ENCODE measurements at places on chromosomes 2 and 18. TPM values are rescaled to one million over a fixed set of nuclear protein-coding genes. Genes with fewer than 3 reads are reported as not detected.

DNA sequence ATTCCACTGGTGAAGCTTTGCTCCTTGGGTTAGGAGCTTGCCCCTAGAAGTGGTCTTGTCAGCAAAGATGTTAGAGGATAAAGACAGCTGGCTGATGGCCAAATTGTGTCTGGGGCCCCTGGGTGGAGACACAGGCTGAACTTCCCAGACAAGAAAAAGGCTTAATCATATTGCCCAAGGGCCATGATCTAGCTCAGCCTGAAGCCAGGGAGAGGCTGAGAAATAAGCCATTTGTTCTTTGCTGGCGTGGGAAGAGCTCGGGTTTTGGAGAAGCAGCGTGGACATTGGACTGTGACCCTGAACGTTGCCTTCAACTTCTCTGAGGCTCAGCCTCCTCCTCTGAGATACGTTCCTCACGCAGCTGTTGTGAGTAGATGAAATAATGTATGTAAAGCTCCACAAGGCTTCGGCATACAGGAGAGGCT, 153.0 kb downstream of the ZFP36L2 start:
- DNase-seq: peak; percentile 91

DNA sequence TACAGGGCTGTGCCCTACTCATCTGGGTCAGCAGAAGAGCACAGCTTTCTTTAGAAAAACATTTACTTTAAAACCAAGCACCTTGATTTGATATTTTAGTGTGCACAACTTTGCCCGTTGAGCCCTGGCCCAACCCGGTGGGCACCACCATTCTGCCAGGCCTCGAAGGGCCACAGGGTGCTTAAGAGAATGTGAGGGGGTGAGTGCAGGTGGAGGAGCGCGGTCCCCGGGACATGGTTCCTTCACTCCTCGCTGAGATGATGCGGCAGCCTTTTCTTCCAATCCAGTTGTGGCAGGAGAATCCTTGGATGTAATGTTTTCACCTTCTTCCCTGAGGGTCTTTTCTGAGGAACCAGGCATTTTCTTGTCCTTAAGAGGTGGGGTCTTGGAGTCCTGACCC, 119.0 kb downstream of the RPIA start:
- DNase-seq: no peak

- DNase-seq: no peak
Observed at GRCh38 chr2:102286041-102286440, 25.3 kb upstream of the IL1RL1 start.

GRCh38 chr18:76399613-76400391, 95.2 kb downstream of the ZNF516 start:
- DNase-seq: no peak

GRCh38 chr2:105936954-105937353, 192.2 kb downstream of the NCK2 start:
- no peak for DNase-seq

DNA sequence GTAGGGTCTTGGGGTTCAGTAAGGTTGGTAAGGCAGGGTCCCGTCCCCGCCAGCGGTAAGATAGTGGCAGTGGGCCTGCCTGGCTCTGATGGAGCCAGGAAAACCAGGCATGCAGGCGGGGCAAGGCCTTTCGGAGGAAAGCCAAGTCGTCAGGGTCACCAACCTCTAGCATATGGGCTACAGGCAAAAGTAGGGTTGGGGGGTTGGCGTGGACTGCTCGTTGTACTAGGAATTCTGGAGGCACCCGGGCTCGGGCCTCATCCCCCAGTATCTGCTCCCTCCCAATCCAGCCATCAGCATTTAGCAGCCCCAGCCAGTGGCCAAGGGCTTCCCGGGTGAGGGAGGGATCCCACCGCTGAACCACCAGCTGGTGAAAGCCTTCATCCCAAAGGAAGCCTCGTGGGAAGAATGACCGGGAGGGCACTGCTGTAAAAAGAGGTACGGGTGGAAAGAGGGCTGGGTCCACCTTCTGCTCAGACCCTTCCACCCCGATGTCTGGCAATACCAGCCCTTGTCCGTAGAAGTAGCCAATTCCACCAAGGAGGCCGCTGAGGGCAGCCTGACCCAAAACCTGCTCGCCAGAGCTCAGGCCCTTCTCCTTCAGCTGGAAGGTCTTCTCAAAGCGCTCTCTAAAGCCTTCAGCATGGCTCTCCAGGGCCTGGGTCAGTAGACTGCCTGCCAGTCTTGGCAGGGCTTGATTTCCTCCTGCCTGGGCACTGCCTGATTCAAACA, 3.0 kb downstream of the MOGS start:
- no peak for DNase-seq

DNA sequence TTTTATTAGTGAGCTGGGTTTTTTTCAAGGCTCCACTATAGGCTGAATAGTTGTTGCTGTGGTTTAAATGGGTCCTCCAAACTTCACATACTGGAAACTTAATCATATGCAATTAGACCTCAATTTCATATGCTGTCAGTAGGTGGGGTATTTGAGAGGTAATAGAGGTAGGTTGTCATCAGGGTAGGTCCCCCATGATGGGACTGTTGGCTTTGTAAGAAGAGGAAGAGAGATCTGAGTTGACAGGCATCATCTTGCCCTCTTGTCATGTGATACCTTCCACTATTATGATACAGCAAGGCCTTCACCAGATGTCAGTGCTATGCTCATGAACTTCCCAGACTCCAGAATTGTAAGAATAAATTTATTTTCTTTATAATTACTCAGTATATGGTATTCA, 819.4 kb downstream of the LRP1B start:
- DNase-seq: no peak

GRCh38 chr18:67639872-67640271, 123.4 kb upstream of the DSEL start:
- DNase-seq: no peak

DNA sequence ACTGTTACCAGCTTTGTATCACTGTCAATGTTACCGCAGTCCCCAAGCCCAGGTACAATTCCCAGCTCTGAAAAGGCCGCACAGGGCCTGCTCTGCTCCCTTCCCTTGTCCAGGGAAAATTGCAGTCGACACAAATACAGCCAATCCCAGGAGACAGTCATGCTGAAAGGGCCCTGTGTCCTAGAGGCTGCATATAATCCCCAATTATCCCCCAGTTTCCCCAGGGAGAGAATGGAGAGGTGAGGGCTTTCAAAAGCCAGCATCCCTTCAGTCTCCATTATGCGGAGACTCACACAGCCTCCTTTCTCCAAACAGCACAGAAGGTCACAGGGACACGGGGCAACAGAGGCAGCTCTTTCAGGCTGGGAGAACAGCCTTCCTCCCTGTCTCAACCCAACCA, 17.1 kb upstream of the CTIF start:
- DNase-seq: no peak

GRCh38 chr2:182018218-182018617, 32.6 kb downstream of the PPP1R1C start:
- no peak for DNase-seq

- no peak for DNase-seq
Observed at GRCh38 chr2:83113953-83114352, 1345.1 kb downstream of the SUCLG1 start.

- DNase-seq: no peak
Observed at GRCh38 chr18:66124394-66124793, 373.6 kb downstream of the CDH7 start.

- no peak for DNase-seq
Observed at GRCh38 chr2:133716166-133716565, 147.9 kb upstream of the NCKAP5 start.

- no peak for DNase-seq
Observed at GRCh38 chr2:238498691-238499295, 72.1 kb downstream of the ASB1 start.

DNA sequence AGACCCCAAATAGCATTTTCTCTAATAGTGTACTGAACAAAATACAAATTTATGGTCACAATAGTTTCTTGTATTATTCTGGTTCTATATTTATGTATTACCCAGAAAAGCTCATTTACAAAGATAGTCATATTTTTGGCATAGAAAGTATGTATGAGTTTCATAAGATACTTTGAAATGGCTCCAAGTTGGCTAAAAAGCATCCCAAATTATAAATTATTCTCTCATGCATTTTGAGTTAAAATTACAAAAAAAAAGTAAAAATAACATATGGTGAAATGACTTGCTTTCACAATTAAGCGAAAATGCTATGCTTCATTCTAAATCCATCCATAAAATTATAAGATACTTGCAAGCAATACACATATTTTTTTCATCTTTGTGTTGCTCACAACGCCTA, 530.7 kb downstream of the ZNF804A start:
- DNase-seq: no peak

DNA sequence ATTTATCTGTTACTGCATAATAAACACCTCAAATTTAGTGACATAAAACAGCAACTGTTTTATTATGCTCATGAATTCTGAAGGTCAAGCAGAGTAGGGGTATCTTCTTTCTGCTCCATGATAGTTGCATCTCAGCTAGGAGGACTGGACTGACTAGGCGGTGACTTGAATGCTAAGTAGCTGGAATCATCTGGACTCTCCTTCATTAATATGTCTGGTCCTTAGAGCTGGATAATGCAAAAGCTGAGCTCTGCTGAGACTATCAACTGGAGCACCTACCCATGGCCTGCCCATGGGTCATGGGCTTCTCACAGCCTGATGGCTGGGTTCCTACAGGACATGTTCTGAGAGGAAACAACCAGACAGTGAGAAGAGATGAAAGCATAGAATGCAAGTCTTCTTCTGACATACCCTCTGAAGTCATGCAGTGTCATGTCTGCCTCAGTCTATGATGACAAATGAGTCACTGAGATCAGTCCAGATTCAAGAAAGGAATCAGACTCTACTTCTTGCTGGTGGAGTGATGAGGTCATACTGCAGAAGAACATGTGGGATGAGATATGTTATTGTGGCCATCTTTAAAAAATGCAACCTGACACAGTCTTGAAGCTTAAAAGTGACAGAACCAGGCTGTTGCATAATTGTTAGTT, 174.2 kb upstream of the OSR1 start:
- DNase-seq: no peak

DNA sequence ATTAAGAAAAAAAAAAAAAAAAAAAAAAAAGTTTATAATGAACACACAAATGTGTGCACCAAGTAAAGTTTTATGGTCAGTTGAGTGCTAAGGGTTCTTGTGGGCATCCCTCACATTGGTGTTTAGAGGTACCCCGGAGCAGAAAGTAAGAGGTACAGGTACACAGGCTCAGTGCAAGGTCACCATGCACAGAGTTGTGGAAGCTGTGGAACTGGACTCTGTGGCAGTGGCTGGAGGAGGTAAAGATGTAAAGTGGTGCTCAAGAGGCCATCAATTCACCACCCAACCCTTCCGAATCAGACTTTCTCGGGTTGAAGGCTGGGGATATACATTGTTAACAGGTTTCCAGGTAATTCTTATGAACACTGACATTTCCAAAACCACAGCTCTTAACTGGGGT, 299.1 kb upstream of the STON1 start:
- no peak for DNase-seq

GRCh38 chr2:234240917-234241316, 190.4 kb downstream of the SPP2 start:
- peak; percentile 39 for DNase-seq

GRCh38 chr2:159202568-159203071, 83.9 kb downstream of the WDSUB1 start:
- DNase-seq: peak; percentile 62

GRCh38 chr2:15886231-15886630, 54.1 kb upstream of the MYCN start:
- DNase-seq: peak; percentile 62

DNA sequence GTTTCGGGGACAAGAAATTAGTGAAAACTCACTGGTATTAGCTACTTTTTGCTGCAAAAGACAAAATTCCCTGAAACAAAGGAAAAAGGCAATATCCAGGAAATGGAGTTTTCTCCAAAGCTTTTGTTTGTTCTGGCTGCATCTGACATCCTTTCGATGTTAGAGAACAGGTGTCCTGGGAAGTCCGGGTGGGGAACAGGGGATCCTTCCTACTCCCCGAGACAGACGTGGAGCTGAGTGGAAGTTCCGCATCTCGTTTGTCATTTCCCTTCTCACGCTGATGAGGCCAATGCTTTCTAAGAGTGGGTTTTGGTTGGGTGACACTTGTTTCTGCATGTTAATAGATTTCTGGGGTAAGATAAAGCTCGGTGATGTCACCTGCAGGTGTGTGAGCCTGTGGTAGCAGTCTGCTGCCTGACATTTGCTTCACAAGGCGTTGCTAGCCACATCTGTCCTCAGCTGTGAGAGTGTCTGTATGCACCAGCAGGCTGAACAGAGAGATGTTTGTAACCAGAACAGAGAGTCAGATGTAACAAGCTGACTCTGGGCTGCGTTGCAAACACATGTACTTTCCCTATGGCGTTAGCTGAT, 125.9 kb downstream of the ACOXL start:
- no peak for DNase-seq

DNA sequence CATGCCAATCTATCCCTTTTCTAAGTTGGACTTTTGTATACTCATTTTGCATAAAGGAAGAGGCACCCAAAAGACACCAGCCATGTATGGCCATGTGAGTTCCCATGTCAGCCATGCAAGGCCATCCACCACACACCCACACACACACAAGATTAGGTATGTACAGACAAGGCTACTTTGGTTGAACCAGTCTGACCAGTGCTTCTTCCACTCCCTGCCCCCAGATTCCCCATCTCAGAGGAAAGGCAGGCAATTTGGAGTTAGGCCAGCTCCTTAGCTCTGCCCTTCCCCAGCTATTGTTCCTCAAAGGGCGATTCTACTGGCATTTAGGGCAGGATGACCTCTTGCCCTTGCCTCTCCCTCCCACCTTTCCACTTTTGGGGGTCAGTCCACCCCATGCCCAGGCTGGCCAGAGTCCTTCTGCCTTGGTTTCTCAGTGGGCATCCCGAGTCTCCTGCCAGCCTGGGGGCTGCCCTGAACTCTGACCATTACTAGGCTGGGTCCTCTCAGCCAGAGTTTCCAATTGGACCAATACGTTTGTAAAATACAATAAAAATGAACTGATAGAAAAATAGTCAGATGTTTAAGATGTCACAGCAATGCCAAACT, 101.1 kb downstream of the ZBTB7C start:
- no peak for DNase-seq

DNA sequence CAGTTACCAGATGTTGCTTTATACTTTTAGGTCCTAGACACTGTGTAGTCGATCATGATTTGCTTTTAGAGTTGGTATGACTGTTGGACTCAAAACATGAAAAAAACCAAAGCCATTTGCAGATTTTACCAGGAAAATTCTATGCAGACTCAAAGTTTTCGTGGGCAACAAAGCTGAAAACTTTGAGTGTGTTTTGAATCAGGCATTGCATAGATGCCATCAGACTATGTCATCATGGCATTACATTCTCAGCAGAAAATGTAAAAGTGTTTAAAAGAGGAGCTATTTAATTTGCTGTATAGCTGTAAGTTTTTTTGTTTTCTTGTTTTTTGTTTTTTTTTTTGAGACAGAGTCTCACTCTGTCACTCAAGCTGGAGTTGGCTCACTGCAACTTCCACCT, 43.5 kb upstream of the ELAC1 start:
- no peak for DNase-seq

- DNase-seq: no peak
Observed at GRCh38 chr2:15642011-15642814, 50.5 kb downstream of the DDX1 start.

The MAP2 gene
- total RNA-seq: 63.3 TPM

The GCA gene
- total RNA-seq: 3.8 TPM

The MLPH gene
- not detected for total RNA-seq

The PLEKHA3 gene
- total RNA-seq: 15.1 TPM

The CERKL gene
- total RNA-seq: 0.05 TPM

The MGAT4A gene
- 0.08 TPM for total RNA-seq

The OTX1 gene
- total RNA-seq: 4.3 TPM

The NETO1 gene
- not detected for total RNA-seq

The CFC1 gene
- not detected for total RNA-seq

The UGT1A10 gene
- total RNA-seq: not detected

The RNF125 gene
- total RNA-seq: 0.41 TPM
